Neural progenitor cell (in vitro differentiated cells): ENCODE measurements at places on chromosomes 3 and 15. TPM values are rescaled to one million over a fixed set of nuclear protein-coding genes. Genes with fewer than 3 reads are reported as not detected.

FGF7 gene
- not detected in 2 replicates for total RNA-seq

IL17RE gene
- 0.56 TPM in 1 of 2 replicates, not detected in the other for total RNA-seq

RBP2 gene
- not detected in 2 replicates for total RNA-seq

GPR160 gene
- 4.3 and 6.0 TPM in 2 replicates for total RNA-seq

GOLGA8K gene
- total RNA-seq, result not detected in 2 replicates

ASB14 gene
- total RNA-seq, result not detected in 2 replicates

GOLGA6L4 gene
- total RNA-seq, result 0.19 and 0.28 TPM in 2 replicates

TAGLN3 gene
- total RNA-seq, result 46.6 and 51.2 TPM in 2 replicates

MEX3B gene
- total RNA-seq, result 29.5 and 41.3 TPM in 2 replicates

CKMT1A gene
- 1.7 and 2.3 TPM in 2 replicates for total RNA-seq
